ENCODE measurements at places on chromosomes 5 and 9. TPM values are rescaled to one million over a fixed set of nuclear protein-coding genes. Genes with fewer than 3 reads are reported as not detected.

NIM1K gene
- 0.40 TPM for total RNA-seq

DNA sequence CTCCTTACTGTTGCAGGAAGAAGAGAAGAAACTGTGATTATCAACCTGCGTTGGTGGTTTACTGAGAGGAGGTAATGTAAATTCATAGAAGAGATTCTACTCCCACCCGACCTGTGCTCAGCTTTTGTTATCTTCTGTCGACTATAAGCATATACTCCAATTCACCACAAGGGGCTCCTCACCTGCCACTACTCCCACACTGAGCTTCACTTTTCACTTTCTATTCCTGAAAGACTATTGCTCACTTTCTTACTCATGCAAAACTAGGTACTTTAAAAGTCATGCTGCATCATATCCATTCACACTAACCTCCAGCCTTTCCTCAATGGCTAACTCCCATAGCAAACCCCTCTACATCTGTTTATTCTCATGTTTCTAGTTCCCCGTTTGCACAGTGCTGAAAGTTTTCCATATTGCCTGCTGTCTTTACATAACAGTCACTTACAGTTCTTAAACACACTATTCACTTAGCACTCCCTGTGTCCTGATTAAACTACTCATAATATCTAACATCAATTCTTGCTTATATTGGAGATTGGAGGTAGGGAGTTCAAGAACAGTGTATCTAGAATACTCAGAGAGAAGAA lies 1062.6 kb downstream of the NR2F1-AS1 start:
- DNase-seq: peak; percentile 11

CAMK4 gene
- total RNA-seq: 1.2 TPM

DNA sequence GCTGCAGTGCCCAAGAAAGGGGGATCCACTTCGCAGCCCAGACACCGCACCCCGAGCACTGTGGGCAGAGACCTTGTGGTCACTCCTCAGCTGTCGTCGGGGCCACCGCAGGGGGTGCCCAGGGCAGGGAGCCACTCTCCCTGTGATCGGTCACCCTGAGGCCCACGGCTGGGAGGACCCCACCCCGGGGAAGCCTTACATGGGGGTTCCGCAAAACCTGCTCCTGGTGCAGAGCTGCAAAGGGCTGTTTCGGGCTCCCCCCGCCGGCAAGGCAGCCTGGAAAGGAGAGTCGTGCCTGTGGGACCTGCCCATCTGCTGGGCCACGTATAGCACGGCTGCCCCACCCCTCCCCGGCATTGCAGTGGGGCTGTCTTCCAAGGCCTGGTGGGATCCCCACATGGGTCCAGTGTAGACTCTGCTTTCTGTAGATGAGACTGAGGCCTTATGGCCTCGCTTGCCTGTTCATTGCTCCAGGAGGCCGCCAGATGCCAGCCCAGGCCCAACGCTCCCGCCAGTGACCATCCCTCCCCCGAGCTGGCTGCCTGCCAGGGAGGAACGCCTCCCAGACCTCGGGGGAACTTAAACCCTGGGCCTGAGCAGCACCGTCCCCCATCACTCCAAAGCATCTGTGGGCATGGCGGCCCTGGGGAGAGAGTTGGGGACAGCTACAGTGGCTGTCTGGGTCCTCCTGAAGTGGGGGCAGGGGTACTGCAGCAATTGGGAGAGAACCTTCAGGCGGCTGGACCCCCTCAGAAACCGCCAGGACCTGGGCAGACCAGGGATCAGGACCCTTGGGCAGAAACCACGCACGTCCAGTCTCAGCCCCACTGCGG lies 1.6 kb upstream of the DNLZ start:
- DNase-seq: no peak

SLC4A9 gene
- 0.45 TPM for total RNA-seq

GABRB2 gene
- 0.68 TPM for total RNA-seq

INSL4 gene
- total RNA-seq: not detected

DNA sequence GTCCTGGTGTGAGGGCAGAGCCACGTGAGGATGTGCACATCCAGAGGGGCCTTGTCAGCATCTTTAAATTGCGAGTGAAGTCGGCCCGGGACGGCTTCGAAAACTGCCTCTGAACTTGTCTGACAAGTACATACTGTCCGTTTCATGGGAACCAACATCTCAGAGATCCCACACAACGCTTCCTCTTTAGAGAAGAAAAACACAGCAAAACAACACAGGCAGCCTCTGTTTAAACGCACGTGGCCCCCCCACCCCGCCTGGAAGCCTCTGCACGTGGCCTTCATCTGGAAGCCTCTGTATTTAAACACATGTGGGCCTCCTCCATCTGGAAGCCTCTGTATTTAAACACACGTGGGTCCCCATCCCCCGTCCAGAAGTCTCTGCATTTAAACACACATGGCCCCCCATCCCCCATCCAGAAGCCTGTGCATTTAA lies 29.2 kb downstream of the CEP72 start:
- DNase-seq: no peak

DNA sequence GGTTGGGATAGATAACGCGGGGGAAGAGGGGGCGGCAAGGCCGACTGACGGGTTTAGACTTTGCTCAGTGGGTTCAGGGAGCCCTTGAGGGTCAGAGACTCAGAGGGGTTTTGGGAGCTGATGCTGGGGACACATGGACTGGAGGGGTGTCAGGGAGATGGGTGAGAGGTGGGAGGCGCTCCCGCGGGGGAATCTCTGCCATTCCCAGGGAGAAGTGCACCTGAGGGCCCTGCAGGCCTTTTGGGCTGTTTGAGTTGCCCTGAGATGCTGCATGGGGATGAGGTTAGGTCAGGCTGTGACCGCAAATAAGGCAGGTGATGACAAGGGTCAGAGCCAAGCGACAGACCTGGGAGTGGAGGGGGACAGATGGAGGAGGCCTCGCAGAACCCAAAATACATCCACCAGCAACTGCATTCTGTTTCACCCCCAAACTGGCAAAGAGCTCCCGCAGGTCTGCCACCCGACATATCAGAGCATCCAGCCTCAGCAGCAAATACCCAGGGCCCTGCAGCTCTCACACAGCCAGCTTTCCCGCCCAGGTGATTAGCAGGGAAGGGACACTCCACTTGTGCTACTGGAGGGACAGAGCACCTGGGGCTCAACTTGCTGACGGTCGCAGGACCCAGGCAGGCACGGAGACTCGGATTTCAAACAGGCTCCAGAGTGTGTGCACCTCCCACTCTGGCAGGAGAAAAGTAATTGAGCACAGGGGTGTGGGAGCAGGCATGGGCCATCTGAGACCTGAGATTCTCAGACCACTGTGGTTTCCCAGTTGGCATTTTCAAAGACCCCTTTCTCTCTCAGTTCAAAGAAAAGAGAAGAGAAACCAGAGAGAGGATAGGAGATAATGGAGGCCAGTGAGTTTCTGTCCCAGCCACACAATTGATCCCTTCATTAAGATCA lies 26.4 kb downstream of the TMOD1 start:
- DNase-seq: peak; percentile 68

GRCh38 chr9:108133680-108134079 lies 644.1 kb upstream of the KLF4 start:
- no peak for DNase-seq

- no peak for DNase-seq
Observed at GRCh38 chr9:121901616-121902015, 191.5 kb downstream of the TTLL11 start.

- DNase-seq: no peak
Observed at GRCh38 chr5:178507151-178507932, 82.9 kb downstream of the COL23A1 start.

PKD2L2 gene
- total RNA-seq: not detected

DNA sequence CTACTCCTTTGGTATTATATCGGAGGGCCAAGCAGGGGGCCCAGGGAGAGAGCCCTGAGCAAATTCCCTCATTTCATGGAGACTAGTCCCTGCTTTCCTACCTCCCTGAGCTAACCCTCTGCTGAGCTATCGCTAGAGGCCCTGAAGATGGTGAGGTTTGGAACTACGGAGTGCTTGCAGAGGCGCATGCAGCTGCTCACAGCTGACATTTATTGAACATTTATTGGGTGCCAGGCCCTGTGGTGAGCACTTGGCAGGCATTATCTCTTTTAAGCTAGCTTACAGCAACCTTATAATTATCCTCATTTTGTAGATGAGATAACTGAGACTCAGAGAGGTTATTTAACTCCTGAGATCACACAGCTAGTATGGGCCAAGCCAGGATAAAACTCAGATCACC lies 9.8 kb downstream of the FAT2 start:
- DNase-seq: no peak

PAPPA gene
- total RNA-seq: 5.0 TPM

MRRF gene
- total RNA-seq: 51.2 TPM

Data from thyroid gland (tissue), 4 donors.